G401 (cell line): ENCODE measurements at places on chromosomes 13 and 19. TPM values are rescaled to one million over a fixed set of nuclear protein-coding genes. Genes with fewer than 3 reads are reported as not detected.

The FPR1 gene
- not detected in 2 replicates for total RNA-seq

The MARCHF2 gene
- total RNA-seq: 45.4 and 49.0 TPM in 2 replicates

The NALCN gene
- total RNA-seq: not detected in 2 replicates

The CD37 gene
- total RNA-seq: not detected in 2 replicates

The BRME1 gene
- 2.9 and 6.6 TPM in 2 replicates for total RNA-seq

The ZNF490 gene
- total RNA-seq: 3.9 and 4.8 TPM in 2 replicates

The DHDH gene
- total RNA-seq: 3.0 and 4.2 TPM in 2 replicates

GRCh38 chr19:11339254-11340098, at the start of gene RAB3D:
Gene RAB3D (minus strand): TSS chr19:11339657. CDS start chr19:11337399, 2,258 bp downstream.
- peak; percentile 92 for DNase-seq

GRCh38 chr13:99045396-99045795, 67.5 kb upstream of the DOCK9 start:
- DNase-seq: no peak

GRCh38 chr19:32041681-32042292, 303.6 kb upstream of the ZNF507 start:
- DNase-seq: peak; percentile 3

GRCh38 chr13:94309997-94310855, 169.3 kb downstream of the DCT start:
- no peak for DNase-seq

DNA sequence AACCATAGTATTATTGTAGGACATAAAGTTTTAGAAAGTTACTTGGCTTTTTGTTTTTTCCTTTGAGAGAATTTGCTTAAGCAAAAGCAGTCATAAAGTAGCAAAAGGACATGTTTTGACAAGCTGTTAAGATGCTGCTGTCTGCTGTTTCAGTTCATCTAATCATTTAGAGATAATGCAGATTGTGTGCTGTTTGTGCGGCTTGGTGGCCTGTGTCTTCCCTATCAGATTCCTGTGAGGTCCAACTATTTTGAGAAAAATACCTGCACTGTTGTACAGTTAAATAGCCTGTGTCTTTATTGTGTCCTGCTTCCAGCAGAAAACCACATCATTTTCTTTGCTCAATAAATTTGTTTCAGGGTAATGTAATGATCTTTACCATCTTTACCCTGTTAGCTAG, 20.0 kb downstream of the UCHL3 start:
- DNase-seq: no peak

GRCh38 chr13:78680576-78681350, 21.8 kb upstream of the OBI1 start:
- peak; percentile 84 for DNase-seq

DNA sequence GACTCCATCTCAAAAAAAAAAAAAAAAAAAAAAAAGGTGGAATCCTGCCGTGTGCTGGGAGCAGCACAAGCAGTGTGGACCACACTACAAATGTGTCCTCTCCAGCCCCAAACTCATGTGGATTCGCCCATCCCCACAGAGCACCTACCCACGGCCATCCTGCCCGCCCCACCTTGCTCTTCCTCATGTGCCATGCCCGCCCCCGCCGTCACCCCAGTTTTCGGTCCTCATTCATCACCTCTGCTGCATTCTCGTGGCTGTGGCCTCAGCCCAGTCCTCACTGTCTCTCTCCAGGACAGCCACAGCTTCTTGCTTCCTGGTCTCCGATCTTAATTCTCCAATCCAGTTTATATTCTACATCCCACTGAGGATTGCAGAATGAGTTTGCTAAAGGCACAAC, 80.0 kb upstream of the TM9SF2 start:
- DNase-seq: no peak

DNA sequence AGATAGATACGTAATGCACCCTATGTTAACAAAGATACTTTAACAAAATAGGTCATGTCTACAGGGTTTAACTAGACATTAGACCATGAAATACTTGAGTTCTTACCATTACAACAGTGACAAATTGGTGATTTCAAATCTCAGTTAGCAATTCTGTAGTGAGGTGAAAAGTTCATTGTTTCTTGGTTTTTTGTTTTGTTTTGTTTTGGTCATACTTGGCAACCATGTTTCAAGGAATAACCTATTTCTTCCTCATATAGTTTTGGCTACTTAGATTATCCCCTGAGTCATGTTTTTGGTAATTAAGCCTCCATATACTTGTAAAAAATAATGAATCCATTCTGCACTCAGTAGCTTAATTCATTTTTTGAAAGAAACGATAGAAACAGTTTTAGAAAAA, 1200.4 kb downstream of the DIAPH3 start:
- DNase-seq: no peak

- DNase-seq: peak; percentile 33
These were observed 9.5 kb downstream of the SHANK1 start for GRCh38 chr19:50710094-50710493.

GRCh38 chr13:83286737-83287136, 595.5 kb downstream of the SLITRK1 start:
- no peak for DNase-seq

DNA sequence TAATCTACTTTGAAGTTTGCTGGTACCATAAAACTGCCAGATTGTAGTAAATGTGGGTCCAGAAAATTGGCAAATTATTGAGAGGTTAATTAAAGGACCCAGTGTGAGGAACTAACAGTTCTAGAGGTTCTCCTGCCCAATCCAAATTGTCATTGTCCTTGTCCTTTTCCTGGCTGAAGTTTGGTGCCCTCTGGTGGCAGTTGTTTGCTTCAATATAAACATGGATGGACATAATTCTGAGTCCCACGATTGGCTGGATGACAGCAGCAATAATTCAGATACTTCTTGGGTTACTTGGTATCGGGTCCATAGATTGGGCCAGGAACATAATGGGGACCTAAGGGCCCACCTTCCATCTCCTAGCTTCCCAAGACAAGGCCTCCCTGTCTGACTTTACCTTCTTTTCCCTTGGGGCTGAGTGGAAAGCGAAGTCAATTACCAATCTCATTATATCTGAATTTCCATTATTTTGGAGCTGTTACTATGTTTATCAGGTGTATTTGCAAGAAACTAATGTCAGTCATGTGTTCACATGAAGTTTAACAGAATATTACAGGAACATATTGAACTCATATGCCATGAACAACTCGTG, 33.8 kb upstream of the GARRE1 start:
- DNase-seq: peak; percentile 77

GRCh38 chr13:37047846-37048245, 11.6 kb downstream of the SUPT20H start:
- DNase-seq: no peak

- DNase-seq: no peak
These were observed 8.5 kb downstream of the PGLS start for GRCh38 chr19:17519967-17520366.

GRCh38 chr19:45130888-45131615, 29.7 kb downstream of the NKPD1 start:
- no peak for DNase-seq

GRCh38 chr19:13938301-13939064, at the start of gene PODNL1:
Gene PODNL1 (minus strand): TSS chr19:13938417. CDS start chr19:13938181, 236 bp downstream.
- DNase-seq: no peak

- DNase-seq: no peak
These were observed 32.7 kb downstream of the KDM4B start for GRCh38 chr19:5001615-5002014.

- DNase-seq: no peak
These were observed 34.4 kb downstream of the WDFY2 start for GRCh38 chr13:51618626-51619025.

- peak; percentile 97 for DNase-seq
These were observed 14.0 kb upstream of the TUBB4A start for GRCh38 chr19:6516018-6516658.

- DNase-seq: no peak
These were observed 988.0 kb downstream of the PCDH17 start for GRCh38 chr13:58619396-58620113.

GRCh38 chr13:79646880-79647279, 165.9 kb downstream of the NDFIP2 start:
- no peak for DNase-seq

DNA sequence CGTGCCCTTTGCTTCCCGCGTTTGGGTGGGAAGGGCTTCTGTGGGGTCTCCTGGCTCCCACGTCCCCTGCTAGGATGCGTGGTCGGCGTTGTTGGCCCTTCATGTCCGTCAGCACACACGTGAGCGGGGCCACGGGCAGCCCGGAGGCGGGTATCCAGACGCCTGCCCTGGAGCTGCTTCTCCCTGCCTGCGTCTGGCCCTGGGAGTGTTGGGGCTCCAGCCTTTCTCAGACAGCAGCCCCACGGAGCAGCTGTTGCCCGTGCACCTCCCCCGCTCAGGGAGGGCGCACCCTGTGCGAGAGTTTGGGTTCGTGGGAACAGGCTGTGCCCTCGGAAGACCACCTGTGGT, 14.5 kb downstream of the DAZAP1 start:
- no peak for DNase-seq

DNA sequence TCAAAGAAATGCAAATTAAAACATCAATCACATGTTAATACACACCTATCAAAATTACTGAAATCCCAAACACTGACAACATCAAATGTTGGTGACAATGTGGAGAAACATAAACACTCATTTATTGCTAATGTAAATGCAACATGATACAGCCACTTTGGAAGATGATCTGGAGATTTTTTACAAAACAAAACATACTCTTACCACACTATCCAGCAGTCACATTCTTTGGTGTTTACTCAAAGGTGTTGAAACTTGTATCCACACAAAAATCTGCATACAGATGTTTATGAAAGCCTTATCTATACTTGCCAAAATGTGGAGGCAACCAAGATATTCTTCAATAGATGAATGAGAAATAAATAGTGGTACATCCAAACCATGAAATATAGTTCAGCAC, 1219.5 kb upstream of the PCDH20 start:
- no peak for DNase-seq

DNA sequence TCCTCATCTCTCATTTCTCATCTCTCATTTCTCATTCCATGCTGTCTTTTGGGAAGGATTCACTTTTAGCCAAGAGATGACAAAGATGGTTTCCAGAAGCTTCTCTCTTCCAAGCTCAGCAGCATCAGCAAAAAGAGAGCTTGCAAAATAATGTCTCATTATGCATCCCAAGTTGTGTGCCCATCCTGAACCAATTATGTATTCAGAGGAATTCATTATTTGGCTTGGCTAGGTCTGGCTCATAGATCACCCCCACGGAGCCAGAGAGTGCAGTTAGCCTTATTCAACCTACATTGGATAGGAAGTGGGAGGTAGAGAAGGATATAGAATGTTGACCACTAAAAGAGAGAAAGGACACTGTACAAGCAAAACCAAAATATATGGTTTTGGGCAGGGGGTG, 5.4 kb upstream of the OLFM2 start:
- DNase-seq: no peak

GRCh38 chr13:80276371-80277289, 64.3 kb downstream of the SPRY2 start:
- DNase-seq: peak; percentile 22
